ENCODE measurements at places on chromosomes 1 and 21. TPM values are rescaled to one million over a fixed set of nuclear protein-coding genes. Genes with fewer than 3 reads are reported as not detected.

DNA sequence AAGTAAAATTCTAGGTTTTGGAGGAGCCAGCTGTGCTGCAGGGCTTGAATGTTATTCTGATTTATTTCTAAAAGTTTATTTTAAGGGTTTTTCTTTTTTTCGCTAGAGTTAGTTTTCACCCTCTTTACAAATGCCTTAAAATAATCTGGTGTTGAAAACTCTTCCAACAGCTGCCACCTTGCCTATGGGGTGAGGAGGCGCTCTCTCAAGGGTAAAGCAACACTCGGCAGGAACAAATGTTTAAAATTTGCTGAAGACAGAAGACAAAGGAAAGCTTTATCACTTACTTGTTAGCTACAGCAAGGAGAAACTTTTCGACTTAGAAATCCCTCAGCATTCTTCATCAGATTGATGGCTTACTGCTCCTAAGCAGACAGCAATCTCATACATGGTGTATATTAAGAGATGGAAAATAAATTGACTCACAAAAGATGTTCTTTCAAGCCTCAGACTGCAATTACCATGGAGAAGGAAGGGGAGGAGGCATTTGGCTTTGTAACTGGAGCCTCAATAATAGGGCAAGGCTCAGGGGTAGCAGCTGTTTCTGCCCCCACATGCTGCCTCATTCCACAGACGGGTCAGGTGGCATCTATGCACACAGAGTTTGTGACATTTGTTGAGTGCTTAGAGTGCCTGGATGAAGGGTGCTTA lies 79.8 kb upstream of the RALGPS2 start:
- no peak for DNase-seq

GRCh38 chr21:33458861-33459260 lies 20.9 kb downstream of the TMEM50B start:
- DNase-seq = no peak

GRCh38 chr1:38088791-38089190 lies 42.2 kb upstream of the POU3F1 start:
- no peak for DNase-seq

DNA sequence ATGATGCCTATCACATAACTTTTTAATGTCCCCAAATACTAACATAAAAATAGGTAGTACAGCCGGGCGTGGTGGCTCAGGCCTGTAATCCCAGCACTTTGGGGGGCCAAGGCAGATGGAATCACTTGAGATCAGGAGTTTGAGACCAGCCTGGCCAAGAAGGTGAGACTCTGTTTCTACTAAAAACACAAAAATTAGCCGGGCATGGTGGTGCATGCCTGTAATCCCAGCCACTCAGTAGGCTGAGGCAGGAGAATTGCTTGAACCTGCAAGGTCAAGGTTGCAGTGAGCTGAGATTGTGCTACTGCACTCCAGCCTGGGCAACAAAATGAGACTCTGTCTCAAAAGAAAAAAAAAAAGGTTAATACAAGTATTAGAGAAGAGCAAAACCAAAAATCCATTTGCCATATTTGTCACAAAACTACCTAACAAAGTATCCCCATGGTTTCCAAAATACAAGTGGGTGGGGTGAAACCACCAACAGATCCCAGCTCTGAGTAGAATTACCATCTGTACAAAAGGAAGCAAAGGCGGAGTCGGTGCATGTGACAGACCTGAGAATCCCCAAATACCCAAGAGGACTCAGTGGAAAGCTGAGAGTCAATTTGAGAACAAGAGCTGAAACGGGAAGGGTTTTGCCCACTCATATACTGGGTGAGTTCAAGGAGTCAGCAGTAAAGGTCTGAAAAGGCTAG lies 113.2 kb downstream of the TOMM20 start:
- no peak for DNase-seq

DNA sequence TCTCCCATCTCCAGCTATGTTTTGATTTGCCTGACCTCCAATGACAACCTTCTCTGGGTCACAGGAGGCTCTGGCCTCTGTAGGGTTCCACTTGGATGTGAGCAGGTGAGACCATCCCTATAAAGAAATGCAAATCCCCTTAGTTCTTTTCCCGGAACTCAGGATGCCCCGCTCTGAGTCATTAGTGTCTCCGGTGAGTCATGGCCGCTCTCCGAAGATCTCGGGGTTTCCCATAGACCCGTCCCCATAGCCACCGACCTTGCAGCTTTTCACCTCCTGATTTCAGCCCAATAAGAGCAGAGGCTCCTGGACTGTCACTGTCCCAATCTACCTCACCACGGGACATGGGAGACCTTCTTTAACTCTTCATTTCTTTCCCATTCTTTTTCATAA lies 98.2 kb downstream of the PGBD5 start:
- no peak for DNase-seq

DNA sequence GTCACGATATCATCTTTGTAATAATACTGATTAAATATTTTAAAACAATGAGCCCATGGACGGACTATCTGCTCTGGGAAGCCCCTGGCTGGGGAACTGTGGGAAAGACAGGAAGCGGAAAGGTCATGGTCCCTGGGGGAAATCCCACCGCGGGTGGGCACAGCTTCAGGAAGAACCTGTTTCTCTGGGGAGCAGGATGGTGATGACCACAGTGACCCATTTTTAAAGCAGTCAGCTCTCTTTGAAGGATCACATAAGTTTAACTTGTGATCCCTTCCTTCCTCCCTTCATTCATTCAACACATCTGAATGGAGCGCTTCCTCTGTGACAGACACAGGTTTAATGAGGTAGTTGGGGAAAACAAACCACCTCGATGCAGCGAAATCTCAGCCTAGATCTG lies 73.0 kb downstream of the DHRS3 start:
- peak; percentile 43 for DNase-seq

- DNase-seq = no peak
Observed at GRCh38 chr21:36962098-36962780, 4.2 kb downstream of the HLCS start.

DNA sequence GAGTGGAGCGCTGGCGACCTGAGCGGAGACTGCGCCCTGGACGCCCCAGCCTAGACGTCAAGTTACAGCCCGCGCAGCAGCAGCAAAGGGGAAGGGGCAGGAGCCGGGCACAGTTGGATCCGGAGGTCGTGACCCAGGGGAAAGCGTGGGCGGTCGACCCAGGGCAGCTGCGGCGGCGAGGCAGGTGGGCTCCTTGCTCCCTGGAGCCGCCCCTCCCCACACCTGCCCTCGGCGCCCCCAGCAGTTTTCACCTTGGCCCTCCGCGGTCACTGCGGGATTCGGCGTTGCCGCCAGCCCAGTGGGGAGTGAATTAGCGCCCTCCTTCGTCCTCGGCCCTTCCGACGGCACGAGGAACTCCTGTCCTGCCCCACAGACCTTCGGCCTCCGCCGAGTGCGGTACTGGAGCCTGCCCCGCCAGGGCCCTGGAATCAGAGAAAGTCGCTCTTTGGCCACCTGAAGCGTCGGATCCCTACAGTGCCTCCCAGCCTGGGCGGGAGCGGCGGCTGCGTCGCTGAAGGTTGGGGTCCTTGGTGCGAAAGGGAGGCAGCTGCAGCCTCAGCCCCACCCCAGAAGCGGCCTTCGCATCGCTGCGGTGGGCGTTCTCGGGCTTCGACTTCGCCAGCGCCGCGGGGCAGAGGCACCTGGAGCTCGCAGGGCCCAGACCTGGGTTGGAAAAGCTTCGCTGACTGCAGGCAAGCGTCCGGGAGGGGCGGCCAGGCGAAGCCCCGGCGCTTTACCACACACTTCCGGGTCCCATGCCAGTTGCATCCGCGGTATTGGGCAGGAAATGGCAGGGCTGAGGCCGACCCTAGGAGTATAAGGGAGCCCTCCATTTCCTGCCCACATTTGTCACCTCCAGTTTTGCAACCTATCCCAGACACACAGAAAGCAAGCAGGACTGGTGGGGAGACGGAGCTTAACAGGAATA lies 4.2 kb downstream of the TFAP2E start:
- DNase-seq = no peak

DNA sequence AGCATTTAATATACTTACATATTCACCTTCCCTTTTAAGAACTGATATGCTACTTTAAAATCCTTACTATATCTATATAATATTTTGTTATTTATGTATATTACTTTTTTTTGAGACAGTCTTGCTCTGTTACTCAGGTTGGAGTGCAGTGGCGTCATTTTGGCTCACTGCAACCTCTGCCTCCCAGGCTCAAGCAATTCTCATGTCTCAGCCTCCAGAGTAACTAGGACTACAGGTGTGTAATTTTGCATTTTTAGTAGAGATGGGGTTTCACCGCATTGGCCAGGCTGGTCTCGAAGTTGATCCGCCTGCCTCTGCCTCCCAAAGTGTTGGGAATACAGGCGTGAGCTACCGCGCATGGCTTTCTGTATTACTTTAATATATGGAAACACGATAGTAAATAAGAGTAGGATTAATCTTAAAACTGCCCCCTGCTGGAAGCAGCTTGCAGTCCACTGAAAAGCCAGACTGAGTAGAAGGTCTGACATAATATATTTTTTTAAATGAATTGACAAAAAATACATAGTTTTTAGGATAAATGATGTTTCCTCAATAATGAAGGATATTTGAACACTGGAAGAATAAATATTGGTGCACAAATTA lies 24.4 kb downstream of the RCAN3 start:
- no peak for DNase-seq

- DNase-seq = no peak
Observed at GRCh38 chr1:22731924-22732720, 21.5 kb downstream of the EPHB2 start.

GRCh38 chr1:25054526-25055323 lies 124.6 kb upstream of the RUNX3 start:
- no peak for DNase-seq

DNA sequence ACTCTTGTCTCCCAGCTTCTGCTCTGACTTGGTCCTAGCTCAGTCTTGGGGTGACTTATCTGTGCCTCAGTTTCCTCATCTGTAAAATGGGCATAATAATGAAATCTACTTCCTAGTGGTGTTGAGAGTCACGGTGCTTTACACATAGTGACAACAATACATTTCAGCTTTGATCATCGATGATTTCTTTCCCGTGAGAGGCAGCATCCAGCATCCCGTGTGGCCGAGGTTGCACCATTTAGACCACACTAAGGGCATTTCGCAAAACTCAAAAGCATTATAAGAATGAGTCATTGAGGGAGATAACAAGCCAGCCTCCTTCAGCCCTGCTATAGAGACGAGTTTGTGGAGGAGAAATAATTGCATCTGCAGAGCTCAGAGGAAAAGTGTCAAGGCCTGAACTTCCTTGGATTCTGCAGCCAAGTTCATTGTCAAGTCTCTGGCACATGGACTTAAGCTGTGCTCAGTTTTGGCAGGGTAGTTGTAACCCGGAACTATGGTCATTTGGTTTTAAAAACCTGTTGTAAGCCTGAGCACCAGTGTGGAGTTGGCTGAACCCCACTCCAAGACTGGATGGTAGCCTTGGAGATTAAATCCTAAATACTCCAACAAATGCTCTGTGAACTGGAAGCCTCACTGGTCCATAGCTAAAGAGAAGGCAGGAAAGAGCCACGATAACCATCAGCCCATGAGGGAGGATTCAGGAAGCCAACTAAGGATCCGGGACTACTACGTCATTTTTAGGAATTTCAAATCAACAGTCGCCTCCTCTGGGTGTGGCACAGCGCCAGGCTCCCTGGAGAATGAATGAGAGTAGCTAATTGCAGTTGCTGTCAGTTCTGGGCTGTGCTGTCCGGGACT lies 64.2 kb downstream of the TCP10L start:
- peak; percentile 97 for DNase-seq

The ITLN2 gene
- total RNA-seq = not detected

DNA sequence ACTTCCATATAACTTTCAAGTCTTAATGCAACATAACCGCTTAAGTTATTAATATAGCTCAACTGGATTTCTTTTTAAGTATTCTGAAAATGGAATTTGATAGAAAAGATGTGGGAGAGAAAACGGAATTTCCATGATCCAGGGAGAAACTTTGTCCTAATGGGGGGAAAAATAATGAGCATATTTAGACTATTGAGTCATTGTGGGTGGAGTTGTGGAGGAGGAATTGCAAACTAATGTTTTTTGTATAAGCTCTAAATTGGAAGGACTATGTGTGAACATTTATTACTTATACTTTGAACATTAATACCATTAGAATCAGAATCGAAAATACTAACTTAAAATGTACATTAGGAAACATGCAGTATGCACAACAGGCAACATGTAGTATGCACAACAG lies 159.9 kb upstream of the NEGR1 start:
- DNase-seq = no peak

DNA sequence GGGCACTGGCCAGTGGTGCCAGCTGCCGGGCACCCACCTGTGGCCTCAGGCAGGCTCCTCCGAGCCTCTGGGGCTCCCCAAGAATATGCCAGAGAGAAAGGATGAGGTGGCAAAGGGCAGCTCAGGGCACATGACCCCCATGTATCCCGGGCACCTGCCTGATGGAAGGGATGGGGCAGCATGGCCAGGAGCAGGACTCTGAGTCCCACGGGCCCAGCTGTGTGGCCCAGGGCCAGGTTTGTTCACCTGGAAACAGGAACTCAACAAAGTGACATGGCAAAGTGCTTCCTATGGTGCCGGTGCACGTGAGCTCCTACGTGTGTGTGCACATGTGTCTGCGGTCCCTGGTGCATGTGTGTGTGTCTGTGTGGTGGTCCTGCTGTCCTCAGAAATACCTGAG lies 9.5 kb upstream of the GPR153 start:
- DNase-seq = no peak

DNA sequence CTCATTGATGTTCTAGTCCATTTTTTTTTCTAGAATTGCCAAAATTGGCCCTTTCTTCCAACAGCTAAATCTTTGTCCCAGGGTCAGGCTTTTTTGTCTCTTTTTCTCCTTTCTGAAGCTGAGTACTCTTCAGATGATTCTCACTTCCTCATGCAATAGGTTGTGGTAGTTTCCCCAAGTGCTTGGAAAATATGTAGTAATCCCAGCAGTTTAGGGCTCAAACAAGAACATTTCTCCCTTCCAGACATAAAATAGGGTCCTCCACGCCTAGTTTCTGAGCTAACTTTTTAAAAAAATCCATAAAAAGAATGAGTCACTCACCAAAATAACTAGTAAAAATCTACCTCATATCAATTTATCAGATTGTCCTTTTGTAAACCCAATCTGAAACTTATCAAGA lies 10.0 kb upstream of the MCOLN3 start:
- no peak for DNase-seq

Measured in pulmonary artery endothelial cell (primary cell).